A549 (cell line): ENCODE measurements at places on chromosomes 1 and 21.

DNA sequence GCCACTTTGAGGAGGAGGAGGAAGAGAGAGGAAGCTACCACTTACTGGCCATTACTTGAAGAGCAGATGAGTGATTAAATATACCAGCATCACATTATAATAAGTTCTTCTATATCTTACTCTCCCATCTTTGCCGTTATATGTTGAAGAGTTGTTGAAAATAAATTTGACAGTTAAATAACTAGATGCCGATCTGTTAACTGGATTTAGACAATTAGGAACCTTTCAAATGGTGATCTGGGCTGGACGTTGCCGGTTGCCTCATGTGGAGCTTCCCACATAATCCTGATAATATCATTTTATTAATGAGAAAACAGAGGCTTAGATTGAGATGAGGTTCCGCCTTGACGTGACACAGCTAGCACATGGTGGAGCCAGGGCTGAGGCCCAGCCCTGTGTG is 147.0 kb downstream of the SDCCAG8 start:
- DNase-seq: no peak

DNA sequence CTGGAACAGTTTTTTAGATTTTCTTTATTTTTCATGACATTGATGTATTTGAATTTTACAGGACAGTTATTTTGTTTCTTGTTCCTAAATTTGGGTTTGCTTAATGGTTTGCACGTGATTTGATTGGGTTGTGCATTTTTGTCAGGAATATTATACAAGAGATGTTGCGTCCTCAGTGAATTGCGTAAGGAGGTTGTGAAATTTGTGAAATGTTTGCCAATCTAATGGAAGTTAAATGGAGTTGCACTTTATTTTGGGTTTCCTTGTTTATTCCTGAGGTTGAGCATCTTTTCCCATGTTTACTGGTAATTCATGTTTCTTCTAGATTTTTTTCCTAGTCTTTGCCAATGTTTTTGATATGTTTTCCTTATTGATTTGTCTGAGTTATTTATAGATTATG is 19.9 kb downstream of the ZNF648 start:
- no peak for DNase-seq

GRCh38 chr1:229070168-229070567 is 200.7 kb upstream of the RAB4A start:
- DNase-seq: peak; percentile 79

DNA sequence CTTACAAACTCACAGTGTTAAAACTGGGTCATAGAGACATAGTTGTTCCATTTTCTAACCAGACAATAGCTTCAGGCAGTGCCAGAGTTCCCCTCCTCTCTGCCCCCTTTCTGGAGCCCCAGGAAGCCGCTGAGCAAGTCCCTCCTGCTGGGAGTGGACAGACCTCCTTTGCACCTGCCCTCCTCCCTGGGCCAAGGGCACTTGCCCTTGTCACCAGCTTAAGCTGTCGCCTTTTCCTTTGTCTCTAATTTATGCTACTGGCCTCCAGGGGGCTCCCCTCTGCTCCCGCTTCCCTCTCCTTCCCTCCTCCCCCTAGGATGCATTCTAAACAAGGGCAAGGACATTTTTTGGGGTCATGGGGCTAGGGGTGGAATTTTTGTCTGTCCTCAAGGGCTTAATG is 182.4 kb downstream of the MIS18A start:
- peak; percentile 10 for DNase-seq

GRCh38 chr1:108847494-108847893 is 9.4 kb downstream of the AKNAD1 start:
- DNase-seq: no peak

- DNase-seq: no peak
Observed at GRCh38 chr1:29148656-29149491, 25.2 kb upstream of the TMEM200B start.

DNA sequence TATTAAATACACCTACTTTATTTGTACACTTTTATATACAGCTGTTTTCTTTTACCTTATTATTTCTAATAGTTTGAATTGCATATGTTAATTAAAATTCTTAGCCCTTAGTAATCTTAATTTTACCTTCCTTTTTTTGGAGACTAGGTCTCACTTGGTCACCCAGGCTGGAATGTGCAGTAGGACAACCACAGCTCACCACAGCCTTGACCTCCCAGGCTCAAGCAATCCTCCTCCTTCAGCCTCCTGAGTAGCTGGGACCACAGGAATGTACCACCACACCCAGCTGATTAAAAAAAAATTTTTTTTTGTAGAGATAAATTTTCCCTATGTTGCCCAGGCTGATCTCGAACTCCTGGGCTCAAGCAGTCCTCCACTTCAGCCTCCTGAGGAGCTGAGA is 15.0 kb upstream of the SDC3 start:
- no peak for DNase-seq
